ENCODE measurements at places on chromosomes 2 and 18. TPM values are rescaled to one million over a fixed set of nuclear protein-coding genes. Genes with fewer than 3 reads are reported as not detected.

MRPL30 gene
- polyA plus RNA-seq, result 19.0 TPM

CELF4 gene
- polyA plus RNA-seq, result 0.07 TPM

ARHGAP15 gene
- polyA plus RNA-seq, result 7.7 TPM

PLGLB1 gene
- polyA plus RNA-seq, result 0.83 TPM

TRIM43 gene
- polyA plus RNA-seq, result not detected

NEU4 gene
- polyA plus RNA-seq, result 0.22 TPM

TNS1 gene
- 244 TPM for polyA plus RNA-seq

PSMD14 gene
- 66.9 TPM for polyA plus RNA-seq

INHBB gene
- polyA plus RNA-seq, result 5.9 TPM

MARCHF4 gene
- not detected for polyA plus RNA-seq

GRB14 gene
- 112 TPM for polyA plus RNA-seq

GGCX gene
- polyA plus RNA-seq, result 14.0 TPM

FKBP1B gene
- 6.3 TPM for polyA plus RNA-seq

PREPL gene
- polyA plus RNA-seq, result 8.5 TPM

FAHD2B gene
- polyA plus RNA-seq, result 25.9 TPM

SPDYA gene
- 0.15 TPM for polyA plus RNA-seq

PLB1 gene
- polyA plus RNA-seq, result 1.0 TPM

SOS1 gene
- 5.8 TPM for polyA plus RNA-seq

TPGS2 gene
- 31.3 TPM for polyA plus RNA-seq

CFC1 gene
- polyA plus RNA-seq, result 0.23 TPM

DYNAP gene
- polyA plus RNA-seq, result not detected

FTCDNL1 gene
- 0.44 TPM for polyA plus RNA-seq

CD302 gene
- 5.8 TPM for polyA plus RNA-seq

GALNT5 gene
- polyA plus RNA-seq, result 0.06 TPM

DNAJC27 gene
- 4.3 TPM for polyA plus RNA-seq

COLEC11 gene
- 26.7 TPM for polyA plus RNA-seq

LRATD1 gene
- 0.13 TPM for polyA plus RNA-seq

ACADL gene
- 2.1 TPM for polyA plus RNA-seq

UGT1A10 gene
- not detected for polyA plus RNA-seq

TEX44 gene
- polyA plus RNA-seq, result not detected

ZNF396 gene
- polyA plus RNA-seq, result 0.52 TPM

EN1 gene
- not detected for polyA plus RNA-seq

RBM44 gene
- 0.13 TPM for polyA plus RNA-seq

ABCG8 gene
- polyA plus RNA-seq, result 0.15 TPM

TSHZ1 gene
- polyA plus RNA-seq, result 4.8 TPM

POTEJ gene
- not detected for polyA plus RNA-seq

DNAH7 gene
- not detected for polyA plus RNA-seq

FLACC1 gene
- polyA plus RNA-seq, result 6.2 TPM

KLHL29 gene
- 1.2 TPM for polyA plus RNA-seq

FBXO11 gene
- polyA plus RNA-seq, result 27.8 TPM

VRK2 gene
- 8.6 TPM for polyA plus RNA-seq

FOXD4L1 gene
- 0.06 TPM for polyA plus RNA-seq

RAX gene
- polyA plus RNA-seq, result not detected

PER2 gene
- 1.4 TPM for polyA plus RNA-seq

C2orf78 gene
- polyA plus RNA-seq, result not detected

ONECUT2 gene
- polyA plus RNA-seq, result under 0.01 TPM

STK17B gene
- 2.0 TPM for polyA plus RNA-seq

UNC80 gene
- polyA plus RNA-seq, result under 0.01 TPM

RND3 gene
- 15.4 TPM for polyA plus RNA-seq

LHCGR gene
- not detected for polyA plus RNA-seq

FAP gene
- polyA plus RNA-seq, result 2.7 TPM

FAHD2A gene
- polyA plus RNA-seq, result 40.9 TPM

ACMSD gene
- polyA plus RNA-seq, result not detected

OR6B2 gene
- not detected for polyA plus RNA-seq

KCNK3 gene
- polyA plus RNA-seq, result 3.3 TPM

RMC1 gene
- polyA plus RNA-seq, result 23.9 TPM
